NCI-H1694 (cell line): ENCODE measurements at places on chromosomes 13 and 19.

DNA sequence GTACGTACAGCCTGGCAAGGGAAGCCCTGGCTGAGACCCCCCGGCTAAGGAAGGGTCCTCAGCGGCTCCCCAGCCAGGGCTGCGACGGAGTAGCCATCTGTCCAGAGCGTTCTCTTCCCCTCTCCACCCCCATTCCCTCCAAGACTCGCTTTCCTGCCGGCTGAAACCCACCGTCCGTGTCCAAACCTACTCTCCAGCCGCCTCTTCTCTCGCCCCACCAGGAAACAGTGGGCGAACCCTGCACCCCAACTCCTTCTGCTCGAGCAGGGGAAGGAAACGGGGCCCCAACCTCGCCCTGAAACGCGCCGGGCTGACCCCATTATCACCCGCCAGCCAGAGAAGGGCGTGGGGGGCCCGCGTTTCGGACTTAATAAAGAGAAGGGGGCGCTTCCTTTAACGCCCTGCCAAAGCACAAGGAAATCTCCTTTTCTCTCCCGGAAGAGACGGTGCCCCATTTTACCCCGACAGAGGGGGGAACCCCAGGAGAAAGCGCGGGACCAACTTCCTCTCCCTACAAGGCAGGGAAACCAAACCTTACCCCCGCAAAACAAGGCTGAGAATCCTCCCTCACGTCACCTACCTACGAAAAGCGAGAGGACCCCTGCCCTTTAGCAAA, 2.5 kb downstream of the ZC3H4 start:
- DNase-seq: no peak

- no peak for DNase-seq
Measured at GRCh38 chr13:24308488-24309020, 826 bp upstream of the C1QTNF9 start.

- DNase-seq: no peak
Measured at GRCh38 chr19:1889907-1890306, 4.6 kb upstream of the ABHD17A start.

GRCh38 chr19:7575434-7576040, 20.1 kb upstream of the CAMSAP3 start:
- no peak for DNase-seq

GRCh38 chr19:16374436-16374835, 49.8 kb downstream of the KLF2 start:
- no peak for DNase-seq

GRCh38 chr19:35087393-35087792, 28.2 kb upstream of the FXYD3 start:
- no peak for DNase-seq

DNA sequence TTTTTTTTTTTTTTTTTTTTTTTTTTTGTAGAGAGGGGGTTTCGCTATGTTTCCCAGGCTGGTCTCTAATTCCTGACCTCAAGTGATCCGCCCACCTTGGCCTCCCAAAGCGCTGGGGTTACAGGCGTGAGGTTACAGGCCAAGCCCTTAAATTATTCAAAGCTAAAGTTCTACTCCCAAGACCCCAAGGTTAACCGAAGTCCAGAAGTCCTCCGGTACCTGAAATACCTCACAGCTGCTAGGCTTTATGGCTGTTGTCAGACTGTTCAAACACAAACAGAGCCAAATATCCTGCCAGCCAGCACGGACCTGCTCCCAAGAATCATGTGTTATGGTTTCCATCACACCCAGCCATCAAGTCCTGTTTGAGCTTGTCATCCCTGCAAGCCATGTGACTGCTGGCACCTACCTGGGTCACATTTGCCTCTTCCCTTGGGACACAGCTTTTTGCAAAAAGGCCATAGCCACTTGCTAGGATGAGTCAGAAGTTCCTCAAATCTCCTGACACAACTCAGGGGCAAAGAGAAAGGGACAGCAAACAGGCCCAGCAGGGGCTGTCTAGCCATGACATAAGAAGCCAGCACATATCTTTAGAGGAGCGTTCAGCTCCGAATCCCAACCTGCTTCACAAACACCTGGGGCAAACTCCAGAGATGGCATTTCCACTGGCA, 129.9 kb downstream of the FOXO1 start:
- DNase-seq: peak; percentile 25

- no peak for DNase-seq
Measured at GRCh38 chr13:29589967-29590366, 5.5 kb downstream of the SLC7A1 start.

GRCh38 chr13:47459512-47459911, 541.6 kb downstream of the SUCLA2 start:
- no peak for DNase-seq

- DNase-seq: no peak
Measured at GRCh38 chr19:20252613-20253012, 85.6 kb downstream of the ZNF486 start.

GRCh38 chr19:29836409-29836825, 24.6 kb downstream of the CCNE1 start:
- DNase-seq: no peak

DNA sequence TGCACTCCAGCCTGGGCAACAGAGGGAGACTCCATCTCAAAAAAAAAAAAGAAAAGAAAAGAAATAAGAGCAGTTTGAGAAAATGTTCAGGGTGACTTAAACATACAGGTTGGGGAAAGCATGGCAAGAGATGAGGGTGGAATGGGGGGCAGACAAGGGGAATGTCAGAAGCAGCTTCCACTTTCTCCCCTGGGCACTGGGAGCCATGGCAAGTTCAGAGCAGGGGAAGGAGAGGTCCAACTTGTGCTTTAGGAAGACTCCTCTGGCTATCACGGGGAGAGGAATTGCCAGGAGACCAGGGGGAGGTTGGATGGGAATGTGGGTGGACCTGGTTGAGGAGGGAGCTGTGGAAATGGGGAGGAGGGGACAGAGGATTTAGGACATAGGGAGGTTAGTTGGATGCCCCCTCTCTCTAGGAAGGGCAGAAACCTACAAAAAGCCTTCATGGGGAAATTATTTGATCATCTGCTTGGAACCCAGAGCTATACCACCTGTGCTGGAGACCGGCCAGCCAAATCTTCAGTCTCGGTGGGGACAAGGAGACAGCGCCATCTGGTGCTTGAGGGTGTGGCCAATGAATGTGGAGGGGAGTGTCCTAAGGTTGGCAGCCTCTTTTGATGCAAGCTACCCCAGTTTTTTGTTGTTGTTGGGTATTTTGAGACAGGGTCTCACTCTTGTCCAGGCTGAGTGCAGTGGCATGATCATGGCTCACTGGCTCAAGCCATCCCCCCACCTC, 7.3 kb upstream of the STRN4 start:
- DNase-seq: peak; percentile 77

- DNase-seq: no peak
Measured at GRCh38 chr13:45811891-45812694, 39.5 kb downstream of the SIAH3 start.

- DNase-seq: no peak
Measured at GRCh38 chr13:30577401-30577852, 40.3 kb upstream of the USPL1 start.

DNA sequence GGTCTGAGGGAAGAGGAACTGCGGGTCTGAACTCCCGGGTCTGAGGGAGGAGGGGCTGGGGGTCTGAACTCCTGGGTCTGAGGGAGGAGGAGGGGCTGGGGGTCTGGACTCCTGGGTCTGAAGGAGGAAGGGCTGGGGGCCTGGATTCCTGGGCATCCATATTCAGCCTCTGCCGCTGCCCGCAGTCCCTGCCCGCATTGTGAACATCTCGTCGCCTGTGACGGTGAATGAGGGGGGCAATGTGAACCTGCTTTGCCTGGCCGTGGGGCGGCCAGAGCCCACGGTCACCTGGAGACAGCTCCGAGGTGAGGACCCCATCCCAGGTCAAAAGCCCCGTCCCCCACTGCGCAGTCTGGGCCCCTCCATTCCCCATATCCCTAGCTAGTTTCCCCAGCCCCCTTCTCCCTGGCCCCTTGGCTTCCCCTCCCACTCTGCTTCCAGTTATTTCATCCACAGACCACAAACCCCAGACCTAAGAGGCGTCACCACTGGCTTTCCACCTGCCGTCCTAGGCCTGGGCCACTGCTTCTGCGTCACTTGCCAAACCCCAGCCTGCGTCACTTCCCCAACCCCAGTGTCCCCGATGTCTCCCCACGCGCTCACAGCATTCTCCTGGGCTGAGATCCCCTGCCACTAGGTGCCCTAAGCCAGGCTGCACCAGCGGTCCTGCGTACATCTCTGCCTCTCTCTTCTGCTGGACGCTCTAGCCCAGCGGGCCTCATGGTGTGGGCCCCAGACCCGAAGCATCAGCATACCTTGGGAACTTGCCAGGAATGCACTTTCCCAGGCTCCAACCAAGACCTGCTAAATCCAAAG, 13.9 kb downstream of the IGLON5 start:
- DNase-seq: no peak

DNA sequence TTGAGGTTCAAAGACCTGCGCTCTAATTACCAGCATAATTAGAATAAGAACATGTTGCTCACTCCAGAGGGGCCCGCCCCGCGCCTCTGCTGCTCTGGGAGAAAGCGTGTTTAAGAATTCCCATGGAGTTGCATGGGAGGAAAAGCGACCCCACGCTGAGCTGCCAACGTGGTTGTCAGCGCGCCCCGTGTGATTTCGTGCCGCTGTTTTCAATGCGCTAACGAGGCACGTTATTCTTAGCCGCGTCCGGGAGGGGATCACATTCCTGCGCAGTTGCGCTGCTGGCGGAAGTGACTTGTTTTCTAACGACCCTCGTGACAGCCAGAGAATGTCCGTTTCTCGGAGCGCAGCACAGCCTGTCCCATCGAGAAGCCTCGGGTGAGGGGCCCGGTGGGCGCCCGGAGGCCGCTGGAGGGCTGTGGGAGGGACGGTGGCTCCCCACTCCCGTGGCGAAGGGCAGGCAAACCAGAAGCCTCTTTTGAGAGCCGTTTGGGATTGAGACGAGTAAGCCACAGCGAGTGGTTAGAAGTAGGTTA, 173.8 kb upstream of the SOX1 start:
- no peak for DNase-seq

- no peak for DNase-seq
Measured at GRCh38 chr19:737591-738093, 13.3 kb upstream of the MISP start.

DNA sequence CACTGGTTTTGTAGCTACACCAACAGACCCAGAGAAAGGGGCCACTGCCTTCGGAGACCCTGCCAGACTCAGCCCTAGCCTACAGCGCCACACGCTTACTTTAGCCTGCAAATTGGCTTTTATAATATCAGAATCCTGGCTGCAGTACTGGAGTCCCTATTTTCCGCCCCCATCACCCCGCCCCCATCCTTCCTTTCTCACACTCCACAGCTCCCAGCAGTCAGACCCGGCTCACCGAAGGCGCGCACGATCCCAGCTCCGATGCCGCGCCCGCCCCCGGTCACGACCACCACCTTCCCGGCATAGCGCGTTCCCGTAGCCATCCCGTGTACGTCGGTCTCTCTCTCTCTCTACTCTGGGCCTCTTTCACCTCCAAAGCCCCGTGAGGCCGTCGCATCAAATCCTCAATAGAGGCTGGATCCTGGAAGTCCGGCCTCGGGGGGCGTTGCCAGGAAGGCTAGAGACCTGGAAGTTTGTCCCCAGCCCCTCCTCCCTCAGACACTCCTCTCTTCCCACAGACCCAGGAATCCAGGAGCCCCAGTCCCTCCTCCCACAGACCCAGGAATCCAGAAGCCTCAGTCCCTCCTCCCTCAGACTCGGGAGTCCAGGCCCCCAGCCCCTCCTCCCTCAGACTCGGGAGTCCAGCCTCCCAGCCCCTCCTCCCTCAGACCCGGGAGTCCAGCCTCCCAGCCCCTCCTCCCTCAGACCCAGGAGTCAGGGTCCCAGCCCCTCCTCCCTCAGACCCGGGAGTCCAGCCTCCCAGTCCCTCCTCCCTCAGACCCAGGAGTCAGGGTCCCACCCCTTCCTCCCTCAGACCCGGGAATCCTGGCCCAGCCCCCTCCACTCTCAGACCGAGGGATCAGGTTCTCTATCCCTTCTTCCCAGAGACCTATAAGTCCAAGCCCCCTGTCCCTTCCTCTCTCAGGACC, at the start of gene HSD17B14:
Gene HSD17B14 (minus strand): TSS at position 403 of the 929 bp plus-strand sequence. CDS start 80 bp downstream, at position 323.
- peak; percentile 41 for DNase-seq

DNA sequence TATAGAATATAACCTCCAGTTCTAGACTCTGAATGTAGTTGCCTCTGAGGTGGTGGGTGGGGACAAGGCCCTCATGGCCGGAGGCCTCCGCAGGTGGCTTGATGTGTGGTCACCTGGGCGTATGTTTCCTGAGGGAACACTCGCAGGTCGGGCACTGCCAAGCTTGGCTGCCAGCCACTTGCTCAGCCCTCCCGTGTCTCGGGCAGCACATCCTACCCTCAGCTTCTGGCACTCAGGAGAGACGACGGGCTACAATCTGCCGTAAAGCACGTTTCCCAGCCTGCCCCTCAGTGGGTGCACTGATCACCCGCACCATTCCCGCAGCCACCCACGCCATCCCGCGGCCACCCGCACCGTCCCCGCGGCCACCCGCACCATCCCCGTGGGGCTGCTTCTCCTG, 15.2 kb downstream of the THOP1 start:
- DNase-seq: no peak

DNA sequence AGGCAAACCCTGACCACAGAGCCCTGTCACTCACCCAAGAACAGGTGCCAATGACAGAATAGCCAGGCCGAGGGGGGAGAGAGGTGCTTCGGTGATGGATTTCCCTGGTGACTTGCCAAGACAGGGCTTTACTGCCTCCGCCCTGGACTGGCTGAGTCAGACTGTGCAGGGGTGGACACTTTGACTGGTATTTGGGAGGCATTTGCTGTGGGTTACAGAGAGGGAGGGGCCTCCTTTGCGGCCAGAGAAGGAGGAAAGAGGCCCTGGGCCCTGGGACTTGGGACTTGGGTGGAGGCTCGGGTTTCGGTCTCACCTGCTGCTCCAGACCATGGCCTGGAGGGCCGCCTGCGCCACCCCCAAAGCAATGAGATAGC, 4.6 kb upstream of the EPS8L1 start:
- no peak for DNase-seq

- DNase-seq: no peak
Measured at GRCh38 chr13:110557610-110558305, 3.8 kb downstream of the RAB20 start.

- DNase-seq: no peak
Measured at GRCh38 chr13:99270518-99270917, 12.3 kb upstream of the GPR18 start.

GRCh38 chr13:62846302-62846701, 1430.7 kb upstream of the PCDH20 start:
- DNase-seq: no peak
